ENCODE measurements at places on chromosomes 3 and 15.

GRCh38 chr3:114110439-114110838 is 53.9 kb downstream of the QTRT2 start:
- DNase-seq: no peak

DNA sequence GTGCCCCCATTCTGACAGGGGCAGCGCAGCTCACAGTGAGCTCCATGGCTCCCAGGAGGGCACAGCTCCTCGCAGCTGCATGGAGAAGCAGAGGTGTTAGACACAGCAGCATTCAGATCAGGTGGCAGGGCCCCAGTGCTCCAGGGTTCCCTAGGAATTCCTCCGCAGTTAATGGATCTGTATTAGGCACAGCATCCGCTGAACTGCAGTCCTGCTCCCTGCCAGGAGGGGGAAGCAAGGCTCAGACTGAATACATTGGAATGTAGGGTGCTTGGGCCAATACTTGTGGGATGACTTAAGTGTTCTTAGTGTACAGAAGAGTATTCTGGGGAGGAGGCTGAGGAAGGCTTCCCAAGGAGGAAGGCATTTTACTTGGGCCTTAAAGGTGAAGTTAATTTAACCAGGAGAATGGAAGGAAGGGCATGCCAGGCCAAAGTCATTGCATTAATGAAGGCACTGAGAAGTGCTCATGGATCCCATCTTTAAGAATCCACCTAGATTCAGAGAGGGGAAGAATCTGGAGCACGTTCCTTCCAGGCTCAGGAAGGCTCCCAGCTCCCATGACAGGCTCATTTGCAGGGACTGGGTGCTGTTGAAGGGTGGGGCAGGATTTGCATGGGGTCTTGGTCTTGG is 111.6 kb downstream of the RAB11A start:
- peak; percentile 58 for DNase-seq

DNA sequence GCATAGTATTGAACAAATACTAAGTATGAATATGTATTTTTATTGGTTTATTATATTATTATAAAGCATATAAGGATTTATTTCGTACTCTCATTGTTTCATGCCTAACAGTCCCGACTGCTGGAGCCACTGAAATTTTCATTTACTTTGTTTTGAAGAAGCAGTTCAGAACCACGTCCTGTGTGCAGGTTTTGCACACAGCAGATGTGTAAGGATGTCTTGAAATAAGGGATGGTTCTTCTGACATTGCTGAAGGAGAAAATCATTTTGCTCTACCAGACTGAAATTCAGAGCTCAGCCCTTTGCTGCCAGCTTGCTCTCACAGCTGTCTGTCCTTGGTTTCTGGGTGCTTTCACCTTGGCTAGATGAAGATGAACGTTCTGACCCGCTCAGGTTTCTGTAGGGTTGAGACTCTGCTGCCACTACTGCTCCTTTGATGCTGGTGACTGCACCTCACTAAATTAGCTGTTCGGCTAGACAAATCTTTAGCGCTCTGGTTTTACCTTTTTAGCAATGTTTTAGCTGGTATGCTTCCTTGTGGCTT is 54.2 kb downstream of the UBE2E1 start:
- DNase-seq: no peak

DNA sequence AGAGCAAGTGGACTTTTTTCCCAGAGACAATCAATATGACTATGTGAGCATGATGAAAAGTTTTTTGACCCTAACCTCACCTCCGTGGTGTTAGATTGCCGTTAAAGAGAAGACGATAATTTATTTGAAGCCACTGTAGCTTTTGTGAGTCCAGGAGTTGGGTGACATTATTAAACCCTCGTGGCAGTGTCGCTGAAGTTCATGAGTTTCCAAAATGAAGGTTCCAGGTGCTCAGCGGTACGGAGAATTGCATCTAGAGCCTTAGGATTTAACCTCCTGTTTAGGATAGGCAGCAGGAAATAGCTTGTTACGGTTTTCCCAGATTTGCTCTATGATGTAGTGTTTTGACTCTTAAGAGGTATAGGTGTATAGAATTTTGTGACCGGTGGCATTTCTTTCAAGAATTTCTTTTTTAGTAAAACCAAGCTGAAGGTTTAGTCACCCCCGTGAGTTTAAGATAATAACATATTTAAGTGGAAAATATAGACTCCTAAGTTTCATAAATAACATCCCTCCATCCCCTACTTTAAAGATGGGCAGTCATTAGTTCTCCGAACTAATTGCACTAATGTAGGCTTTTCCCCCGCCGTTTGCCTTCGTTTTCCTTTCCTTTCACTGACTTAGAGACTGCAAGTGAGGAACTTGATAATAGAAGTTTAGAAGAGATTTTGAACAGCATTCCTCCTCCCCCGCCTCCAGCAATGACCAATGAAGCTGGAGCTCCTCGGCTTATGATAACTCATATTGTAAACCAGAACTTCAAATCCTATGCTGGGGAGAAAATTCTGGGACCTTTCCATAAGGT is 2.0 kb downstream of the SMC4 start:
- peak; percentile 73 for DNase-seq

GRCh38 chr15:62119227-62119864 is 45.7 kb downstream of the C2CD4B start:
- DNase-seq: peak; percentile 24
